Skeletal muscle cell (primary cell): ENCODE measurements at places on chromosomes 2 and 18.

GRCh38 chr2:204272089-204272488, 273.2 kb upstream of the PARD3B start:
- DNase-seq, result no peak

GRCh38 chr2:24085200-24085489, 511 bp upstream of the TP53I3 start:
- no peak for DNase-seq

GRCh38 chr18:49537232-49537896, 24.5 kb upstream of the LIPG start:
- DNase-seq, result no peak

- DNase-seq, result no peak
Measured at GRCh38 chr2:221931251-221931991, 359.3 kb upstream of the EPHA4 start.

- DNase-seq, result no peak
Measured at GRCh38 chr2:162028511-162028910, 45.5 kb downstream of the DPP4 start.

GRCh38 chr18:75694292-75694691, 266.8 kb upstream of the SMIM21 start:
- DNase-seq, result no peak
